ENCODE measurements at places on chromosomes 3 and 15.

DNA sequence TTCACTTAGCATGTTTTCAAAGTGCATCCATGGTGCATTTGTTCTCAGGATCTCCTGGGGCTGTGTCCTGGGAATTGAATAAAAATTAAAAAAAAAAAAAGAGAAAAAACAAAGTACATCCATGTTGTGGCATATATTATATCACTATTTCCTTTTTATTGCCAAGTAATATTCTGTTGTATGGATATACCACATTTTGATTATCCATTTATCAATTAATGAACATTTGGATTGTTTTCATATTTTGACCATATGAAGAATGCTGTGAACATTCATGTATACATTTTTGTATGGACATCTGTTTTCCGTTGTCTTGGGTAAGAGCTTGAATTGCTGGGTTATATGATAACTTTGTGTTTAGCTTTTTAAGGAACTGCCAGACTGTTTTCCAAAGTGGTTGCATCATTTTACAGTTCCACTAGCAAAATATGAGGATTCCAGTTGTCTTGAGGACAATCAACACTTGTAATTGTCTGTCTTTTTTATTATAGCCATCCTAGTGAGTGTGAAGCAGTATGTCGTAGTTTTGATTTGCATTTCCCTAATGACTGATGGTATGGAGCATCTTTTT, 44.5 kb downstream of the CTDSPL2 start:
- no peak for DNase-seq

DNA sequence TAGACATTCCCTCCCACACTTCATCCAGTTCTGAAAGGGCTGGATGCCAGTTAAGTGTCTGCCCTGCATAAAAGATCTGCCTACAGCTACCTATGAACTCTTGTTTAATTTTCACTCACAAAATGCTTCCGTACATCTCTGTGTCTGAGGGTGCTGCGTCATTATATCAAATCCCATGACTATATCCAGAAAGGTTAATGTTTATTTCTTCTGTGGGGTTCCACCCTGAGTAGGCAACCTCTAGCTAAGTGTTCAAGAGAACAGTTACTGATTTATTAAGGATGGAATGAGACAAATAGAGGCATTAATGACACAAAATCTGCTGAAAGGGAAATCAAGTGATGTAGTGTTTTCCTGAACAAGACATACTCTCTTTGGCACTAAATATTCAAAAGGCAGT, 220.2 kb downstream of the MTHFS start:
- DNase-seq = no peak

DNA sequence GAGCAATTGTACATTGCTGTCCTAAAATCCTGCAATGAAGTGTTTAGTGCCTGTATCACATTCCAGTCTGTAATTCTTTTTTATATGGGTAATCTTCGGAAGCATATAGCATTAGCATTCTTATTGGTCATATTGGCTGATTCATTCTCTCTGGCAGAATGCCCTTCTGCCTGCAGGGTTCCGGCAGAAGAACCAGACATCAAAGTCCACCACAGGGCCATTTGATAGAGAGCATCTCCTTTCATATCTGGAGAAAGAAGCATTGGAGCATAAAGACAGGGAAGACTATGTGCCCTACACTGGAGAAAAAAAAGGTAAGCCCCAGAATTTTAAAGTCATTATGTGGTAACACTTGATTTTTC, 39.6 kb downstream of the TMOD3 start:
- DNase-seq = peak; percentile 94

DNA sequence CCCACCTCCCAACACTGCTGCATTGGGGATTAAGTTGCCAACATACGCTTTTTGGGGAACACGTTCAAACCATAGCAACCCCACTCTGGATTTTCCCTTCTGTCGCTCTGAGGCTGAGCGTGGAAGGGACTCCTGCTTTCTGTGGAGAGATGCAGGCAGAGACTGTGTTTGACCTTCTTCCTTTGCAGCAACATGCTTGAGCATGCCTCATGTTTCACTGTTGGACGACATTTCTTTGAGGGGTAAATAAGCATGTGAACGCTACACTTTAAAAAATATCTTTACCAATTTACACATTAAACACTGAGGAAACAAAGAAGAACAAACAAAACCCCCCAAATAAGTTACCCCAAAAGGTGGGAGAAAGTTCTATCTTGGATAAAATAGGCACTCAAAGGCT, 14.2 kb upstream of the MAPK6 start:
- no peak for DNase-seq

DNA sequence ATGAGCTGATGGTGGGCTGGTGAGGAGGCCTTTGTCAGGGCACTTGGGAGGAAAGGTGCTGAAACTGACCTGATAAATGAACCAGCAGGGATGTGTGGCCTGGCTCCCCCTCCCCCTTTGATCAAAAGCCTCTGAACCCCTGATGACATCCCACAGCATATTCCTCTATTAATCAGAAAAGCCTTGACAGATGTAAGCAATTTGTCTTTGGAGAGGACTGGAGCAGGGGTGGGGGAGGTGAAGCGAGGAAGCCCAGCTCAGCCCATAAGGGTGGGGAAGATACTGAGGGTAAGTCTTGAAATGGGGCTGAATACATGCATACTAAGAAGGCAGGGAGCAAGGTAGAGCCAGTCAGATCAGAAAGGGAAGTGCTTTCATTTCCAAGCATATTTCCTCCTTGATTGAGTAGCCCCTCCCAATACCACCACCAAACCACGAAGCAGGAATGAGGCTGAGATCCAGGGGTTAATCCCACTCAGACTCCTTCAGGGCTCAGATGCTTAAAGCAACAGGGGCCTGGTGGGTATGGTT, 34.7 kb upstream of the MRPS22 start:
- no peak for DNase-seq

DNA sequence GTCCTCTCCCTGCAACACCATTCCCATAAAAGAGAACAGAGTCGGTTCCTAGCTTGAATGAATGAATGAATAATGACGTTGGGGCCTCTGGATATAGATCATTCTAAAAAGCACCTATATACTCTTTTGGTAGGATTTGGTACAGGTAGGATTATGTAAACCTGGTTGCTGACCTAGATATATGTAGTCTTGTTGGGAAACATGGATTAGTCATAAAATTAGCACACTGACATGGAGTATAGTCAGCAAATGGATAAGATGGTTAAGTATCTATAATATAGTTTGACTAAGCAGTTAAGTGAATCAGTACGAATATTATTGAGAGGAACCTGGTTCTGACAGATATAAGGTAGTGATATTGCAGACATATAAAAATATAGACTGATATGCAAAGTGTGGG, 142.5 kb downstream of the FILIP1L start:
- DNase-seq = no peak

DNA sequence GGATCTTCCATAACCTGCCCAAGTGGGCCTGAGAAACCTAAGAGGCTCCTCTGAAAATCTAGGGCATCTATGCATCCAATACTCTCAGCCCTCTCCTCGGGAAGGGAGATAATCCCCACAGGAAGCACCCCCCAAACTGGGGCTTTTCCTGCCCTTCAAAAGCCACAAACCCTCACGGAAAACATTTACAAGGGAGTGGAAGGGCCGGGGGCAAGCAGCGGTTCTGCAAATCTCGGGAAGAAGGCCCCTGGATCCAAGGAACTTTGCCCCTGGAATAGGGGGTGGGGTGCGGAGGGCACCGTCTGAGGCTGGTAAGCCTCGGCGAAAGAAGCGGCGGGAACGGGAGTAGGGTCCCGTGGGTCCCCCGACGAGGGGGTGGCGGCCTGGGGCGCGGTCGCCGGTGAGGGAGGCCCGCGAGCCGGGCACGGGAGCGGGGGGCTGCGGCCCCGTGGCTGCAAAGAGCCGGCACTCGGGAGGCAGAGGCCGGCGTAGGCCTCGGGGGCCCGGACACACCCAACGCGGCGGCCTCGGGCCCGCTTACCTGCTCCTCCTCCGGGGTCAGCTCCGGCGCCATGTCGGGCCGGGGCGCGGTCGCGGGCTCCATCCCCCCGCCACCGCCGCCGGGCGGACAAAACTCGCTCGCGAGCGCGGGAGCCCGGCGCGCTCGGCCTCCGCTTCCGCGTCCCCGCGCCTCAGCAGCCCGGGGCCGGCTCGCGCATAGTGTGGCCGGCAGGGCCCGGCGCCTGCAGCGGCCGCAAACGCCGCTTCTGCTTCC, 755 bp downstream of the PTPN9 start:
- no peak for DNase-seq

GRCh38 chr15:63114465-63114864, 7.2 kb upstream of the LACTB start:
- DNase-seq = peak; percentile 61

- DNase-seq = no peak
Measured at GRCh38 chr3:197878427-197878826, 71.6 kb upstream of the RPL35A start.

- DNase-seq = peak; percentile 11
Measured at GRCh38 chr3:100040451-100041225, 73.7 kb downstream of the FILIP1L start.

DNA sequence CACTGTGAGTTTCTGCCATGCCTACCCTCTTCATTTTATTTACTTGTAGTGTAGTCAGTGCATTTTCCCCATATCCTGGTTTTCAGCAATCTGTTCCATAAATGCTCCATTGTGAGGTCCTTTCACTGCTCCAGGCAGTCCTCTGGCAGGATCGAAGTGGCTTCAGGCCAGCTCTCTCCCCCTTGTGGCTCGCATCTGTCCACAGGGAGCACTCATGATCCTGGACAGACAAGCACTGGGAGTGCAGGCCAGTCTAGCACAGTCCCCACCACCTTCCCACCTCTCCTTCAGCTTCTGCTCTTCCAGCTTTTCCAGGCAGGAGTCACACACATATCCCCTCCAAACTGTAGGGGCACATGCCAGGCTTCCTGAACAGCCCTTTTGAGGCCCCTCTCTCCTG, 173.6 kb downstream of the PPM1L start:
- no peak for DNase-seq

DNA sequence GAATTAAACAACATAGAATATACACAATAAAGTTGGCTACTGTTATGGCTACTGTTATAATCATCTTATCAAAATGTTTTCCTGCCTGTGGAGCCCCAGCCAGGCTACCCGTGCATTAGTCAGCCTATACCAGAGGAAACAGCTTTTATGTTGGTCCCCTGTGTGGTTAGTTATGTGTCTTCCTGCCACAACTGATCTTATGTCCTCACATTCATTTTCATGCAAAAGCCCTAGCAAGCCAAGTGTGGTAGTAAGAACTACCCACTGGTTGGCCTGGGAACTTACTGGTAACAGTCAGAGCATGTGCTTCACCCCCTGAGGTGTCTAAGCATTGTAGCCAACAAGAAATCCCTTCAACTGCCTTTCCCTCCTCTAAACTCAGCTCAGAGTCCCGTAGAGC, 21.8 kb downstream of the MGLL start:
- DNase-seq = peak; percentile 32

DNA sequence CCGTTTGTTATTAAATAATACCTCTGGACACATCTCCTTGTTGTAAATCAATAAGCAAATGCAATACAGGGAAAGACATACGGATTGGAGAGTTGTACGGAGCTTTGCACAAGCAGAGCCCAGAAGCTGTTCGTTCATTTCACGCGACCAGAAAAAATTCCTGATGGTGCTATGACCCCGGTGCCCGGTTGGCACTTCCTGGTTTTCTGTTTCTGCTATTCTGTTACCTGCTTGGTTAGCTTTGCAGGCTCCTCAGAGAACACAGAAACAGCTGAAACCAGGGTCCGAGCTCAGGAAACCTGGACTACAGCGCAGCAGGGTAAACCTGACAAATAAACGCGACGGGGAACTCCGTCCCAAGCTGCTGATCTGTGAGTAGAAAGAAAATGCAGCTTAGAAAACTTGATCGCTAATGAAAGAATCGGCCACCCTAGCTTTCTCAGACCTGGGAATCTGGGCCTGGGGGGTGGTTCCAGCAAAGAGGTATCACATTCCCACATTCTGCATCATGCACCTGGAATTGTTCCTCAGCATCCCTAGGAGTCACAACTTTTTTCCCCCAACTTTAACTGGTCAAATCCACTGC, 845 bp downstream of the CNTN3 start:
- no peak for DNase-seq

DNA sequence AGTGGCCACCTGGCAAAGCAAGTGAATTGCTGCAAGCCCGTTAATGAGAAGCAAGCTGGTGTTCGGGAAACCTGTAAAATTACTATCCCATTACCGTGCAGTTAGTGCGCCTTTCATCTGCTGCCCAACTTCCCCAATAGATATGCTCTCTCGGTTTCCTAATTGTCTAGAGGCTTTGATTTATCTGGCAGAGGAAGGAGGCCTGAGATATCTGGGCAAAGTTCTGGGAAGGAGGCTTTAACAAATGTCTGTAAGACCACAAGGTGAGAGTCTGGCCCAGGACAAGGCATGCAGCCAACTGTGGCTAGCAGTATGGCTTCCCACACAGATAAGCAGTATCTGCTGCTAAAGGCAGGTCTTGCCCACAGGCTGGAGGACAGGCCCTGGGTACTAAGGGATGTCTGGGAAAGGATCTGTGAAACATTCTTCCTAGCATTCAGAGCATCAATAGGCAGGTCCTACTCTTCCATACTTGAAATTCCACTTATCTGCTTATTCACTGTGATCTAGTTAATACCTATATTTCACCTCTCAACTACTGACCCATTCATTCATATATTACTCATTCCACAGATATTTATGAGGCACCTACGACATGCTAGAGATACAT, 130.0 kb upstream of the SLC2A2 start:
- DNase-seq = peak; percentile 83

GRCh38 chr3:131141770-131142169, 115.1 kb downstream of the NEK11 start:
- no peak for DNase-seq

DNA sequence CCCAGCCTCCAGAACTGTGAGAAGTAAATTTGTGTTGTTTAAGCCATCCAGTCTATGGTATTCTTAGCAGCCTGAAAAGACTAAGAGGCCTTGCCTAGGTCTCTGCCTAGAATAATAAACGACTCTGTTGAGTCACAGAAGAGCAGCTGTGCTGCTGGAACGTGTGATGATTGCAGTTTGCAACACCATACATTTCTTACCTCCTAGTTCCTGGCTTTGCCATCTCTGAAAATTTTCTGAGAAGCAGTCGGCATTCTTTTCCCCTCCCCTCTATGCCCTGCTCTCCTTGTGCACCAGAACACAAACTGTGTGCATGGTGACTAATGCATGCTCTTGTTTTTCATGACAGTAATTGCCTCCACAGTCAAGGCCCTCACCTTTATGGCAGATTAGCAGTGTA, 301.3 kb downstream of the IL20RB start:
- DNase-seq = no peak

DNA sequence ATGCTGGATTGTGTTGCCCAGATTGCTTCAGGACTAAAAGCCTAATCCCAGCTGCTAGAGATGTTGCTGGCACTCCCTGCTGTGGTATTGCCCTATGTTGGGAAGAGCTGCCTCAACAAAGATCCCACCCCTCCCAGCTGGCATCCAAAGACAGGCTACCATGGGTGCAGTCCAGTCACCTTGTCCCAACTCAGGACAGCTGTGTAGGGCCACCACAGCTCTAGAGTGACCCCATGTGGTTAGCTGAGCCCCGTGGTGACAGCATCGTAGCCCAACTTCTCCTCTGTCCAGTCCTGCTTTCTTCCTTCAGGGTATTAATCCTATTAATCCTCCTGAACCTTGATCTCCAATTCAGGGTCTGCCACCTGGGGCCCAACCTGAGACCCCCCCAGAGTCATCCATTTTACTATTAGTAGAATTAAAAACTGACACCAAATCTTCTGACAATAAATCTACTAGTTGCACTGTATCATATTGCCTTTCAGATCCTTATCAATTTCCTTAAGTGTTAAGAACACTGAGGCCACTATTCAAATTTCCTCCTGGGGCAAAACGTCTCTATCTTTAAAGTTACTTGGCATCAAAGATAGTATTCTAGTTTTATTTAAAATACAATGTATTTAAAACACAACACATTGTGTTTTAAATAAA, 83.5 kb downstream of the AQP9 start:
- DNase-seq = no peak

GRCh38 chr3:46829699-46830208, 33.5 kb downstream of the MYL3 start:
- no peak for DNase-seq

Measured in NCI-H226 (cell line).